SHP77 treated with DMSO at 0.1 percent for 48 hours (cell line): ENCODE measurements at places on chromosomes 16 and 17.

GRCh38 chr17:45874151-45874550 lies 20.2 kb upstream of the MAPT start:
- DNase-seq, result no peak

DNA sequence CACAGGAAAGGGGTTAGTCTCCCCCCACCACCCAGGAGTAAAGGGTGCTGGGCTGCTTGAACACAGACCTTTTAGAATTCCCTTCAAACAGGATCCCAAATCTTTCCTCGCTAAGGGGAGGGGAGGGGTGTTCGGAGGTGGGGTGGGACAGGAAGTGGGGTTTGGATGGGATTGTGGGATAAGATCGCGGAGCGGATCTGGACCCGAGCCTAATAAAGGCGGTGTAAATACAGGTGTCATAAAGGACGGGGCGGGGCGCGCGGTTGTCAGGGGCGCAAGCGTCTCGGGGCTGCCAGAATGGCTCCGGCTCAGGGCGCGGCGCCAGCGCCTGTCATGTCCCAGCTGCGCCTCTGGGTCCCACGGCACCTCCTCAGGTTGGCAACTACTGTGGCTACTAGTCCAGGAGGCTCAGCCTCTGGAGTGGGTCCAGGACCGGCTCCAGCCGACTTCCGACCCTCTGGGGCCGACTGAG lies 59.8 kb upstream of the FBXO47 start:
- DNase-seq, result peak; percentile 7

DNA sequence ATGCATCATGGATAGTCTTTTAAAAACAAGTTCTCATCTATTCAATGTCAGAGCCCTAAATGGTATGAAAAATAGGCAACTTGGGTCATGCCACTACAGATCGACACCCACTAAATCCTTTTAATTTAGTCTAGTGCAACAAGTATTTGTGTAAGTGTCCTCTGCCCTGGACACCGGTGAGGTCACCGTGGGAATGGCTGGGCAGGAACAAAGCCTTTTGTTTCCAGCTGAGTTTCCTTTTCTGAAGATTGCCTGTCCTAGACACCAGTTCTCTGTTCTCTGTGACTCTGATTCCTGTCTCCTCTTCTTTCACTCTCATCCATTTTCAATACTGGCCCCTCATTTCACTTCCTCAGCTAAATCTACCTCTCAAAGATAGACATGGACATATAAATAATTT lies 446.5 kb downstream of the MAF start:
- DNase-seq, result no peak

- no peak for DNase-seq
Observed at GRCh38 chr17:48491527-48492273, 39.1 kb downstream of the HOXB1 start.

DNA sequence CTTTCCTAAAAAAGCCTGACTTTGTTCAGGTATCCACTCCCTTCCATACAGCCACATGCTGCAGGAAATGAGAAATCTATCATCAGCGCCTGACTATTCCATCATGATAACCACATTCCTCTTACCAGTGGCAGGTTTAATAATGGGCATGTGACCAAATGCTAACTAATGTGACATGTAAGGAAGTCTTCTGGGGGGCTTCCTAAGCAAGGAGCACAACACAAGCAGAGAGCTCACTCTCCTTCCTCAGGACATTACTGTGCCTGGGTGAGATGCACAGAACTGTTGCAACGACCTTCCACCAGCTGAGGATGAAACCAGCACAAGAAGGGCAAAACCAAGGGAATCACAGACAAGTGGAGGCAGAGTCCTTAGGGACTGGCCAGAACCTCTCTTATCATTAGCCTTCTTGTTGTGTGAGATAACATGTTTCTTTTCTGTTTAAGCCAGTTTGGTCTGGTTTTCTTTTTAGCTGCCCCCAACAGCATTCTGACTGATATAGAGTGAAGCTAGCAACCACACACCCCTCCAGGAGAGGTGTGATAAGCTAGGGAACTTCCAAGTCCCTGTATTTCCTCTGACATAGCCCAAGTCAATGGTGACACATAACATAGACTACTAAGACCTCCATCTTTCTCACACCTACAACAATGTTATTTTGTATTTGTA lies 16.9 kb downstream of the MYO1D start:
- DNase-seq, result no peak

- no peak for DNase-seq
Observed at GRCh38 chr17:1916963-1917715, 87.3 kb downstream of the RPA1 start.

DNA sequence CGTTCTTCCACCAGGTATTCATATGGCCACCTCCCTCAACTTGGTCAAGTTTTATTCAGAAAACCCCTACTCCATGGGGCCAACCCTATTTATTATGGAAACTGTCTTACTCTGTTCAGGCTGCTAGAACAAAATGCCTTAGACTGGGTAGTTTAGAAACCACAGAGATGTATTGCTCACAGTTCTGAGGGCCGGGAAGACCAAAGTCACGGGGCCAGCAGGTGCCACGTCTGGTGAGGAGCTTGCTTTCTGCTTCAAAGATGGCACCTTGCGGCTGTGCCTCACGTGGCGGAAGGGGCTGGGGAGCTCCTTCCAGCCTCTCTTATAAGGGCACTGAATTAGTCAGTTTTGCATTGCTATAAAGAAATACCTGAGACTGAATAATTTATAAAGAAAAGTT lies 74.3 kb downstream of the AXIN2 start:
- no peak for DNase-seq

DNA sequence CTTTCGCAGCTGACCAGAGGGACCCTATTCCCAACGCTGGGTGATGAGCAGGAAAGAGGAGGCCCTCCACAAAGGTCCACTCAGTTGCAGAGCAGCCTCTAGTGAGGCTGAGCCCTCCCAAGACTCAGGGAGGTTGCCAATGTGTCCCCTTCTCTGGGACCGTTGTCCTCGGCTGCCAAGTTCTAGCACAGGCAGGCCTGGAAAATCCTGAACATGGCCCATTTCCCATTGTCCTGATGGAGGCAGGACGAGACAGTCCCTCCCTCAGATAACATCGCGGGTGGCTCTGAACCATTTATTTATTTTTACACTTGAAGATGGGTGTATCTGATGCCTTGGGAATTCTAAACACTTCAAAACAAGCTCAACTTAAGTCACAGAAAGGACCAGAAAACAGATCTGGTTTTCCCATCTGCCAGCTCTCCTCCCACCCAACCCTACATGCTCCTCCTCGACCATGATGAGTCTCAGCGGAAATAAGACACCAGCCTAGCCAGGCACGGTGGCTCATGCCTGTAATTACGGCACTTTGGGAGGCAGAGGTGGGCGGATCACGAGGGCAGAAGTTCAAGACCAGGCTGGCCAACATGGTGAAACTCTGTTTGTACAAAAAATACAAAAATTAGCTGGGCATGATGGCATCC lies 12.8 kb downstream of the CDIP1 start:
- DNase-seq, result no peak

GRCh38 chr17:53822764-53823163 lies at the start of gene KIF2B:
KIF2B (plus strand) TSS chr17:53822927; CDS start chr17:53823034, 107 bp downstream.
- DNase-seq, result no peak

DNA sequence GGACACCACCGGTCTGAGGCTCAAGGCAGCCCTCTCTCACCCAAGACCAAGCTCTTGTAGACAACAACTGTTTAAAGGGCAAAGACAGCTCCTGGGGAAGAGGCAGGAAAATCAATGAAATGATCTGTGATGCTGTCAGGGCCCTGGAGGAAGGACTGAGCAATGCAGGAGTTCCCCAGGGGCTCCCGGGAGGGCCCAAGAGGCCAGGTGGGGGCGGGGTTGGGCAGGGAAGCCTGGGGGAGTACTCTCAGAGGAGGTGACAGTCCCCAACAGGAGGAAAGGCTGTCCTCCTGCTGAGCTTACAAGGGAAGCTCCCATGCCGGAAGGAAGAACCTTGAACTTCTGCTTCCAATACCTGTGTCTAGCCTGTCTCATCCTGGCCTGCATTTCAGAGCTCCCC lies 8.3 kb upstream of the NOS2 start:
- DNase-seq, result no peak

- no peak for DNase-seq
Observed at GRCh38 chr16:15046692-15047376, 9.0 kb downstream of the NTAN1 start.

DNA sequence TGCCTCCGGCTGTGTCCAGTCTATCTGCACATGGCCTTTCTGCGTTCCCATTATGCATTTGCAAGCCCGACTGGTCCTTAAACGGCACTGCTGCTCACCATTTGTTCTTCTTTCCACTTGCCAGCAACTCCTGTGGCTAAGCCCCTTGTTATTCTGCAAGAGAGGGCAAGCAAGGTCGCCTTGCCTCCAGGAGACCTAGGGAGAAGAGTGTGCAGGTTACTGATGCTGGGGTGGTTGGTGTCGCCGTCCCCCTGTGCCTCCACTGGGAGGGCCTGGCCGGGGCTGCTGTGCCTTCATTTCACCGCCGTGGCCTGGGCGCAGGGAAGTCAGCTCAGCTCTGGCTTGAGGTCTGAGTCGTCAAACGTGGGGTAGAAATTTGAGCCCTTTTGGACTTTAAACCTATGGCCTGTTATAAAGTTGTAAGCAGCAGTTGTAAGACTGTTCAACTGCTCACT lies 12.7 kb downstream of the SLC6A4 start:
- DNase-seq, result no peak

DNA sequence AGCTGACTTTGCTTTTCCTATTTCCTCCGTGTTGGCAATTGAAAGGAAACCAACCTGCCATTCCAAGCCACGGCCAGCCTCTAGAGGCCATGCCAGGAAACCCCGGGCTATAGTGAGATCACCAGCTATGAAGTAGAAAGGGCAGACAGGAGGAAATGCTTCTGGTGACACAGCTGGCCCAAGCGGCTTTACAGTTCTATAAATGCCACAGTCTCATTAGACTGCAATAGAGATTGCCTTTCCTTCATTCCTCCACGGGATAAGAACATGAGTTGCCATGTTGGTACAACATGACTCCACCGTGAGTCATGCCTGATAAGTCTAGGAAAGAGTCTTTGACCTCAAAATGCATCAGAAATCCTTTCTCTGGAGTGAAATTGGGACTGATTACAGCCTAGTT lies 384.9 kb downstream of the GRIN2A start:
- no peak for DNase-seq

DNA sequence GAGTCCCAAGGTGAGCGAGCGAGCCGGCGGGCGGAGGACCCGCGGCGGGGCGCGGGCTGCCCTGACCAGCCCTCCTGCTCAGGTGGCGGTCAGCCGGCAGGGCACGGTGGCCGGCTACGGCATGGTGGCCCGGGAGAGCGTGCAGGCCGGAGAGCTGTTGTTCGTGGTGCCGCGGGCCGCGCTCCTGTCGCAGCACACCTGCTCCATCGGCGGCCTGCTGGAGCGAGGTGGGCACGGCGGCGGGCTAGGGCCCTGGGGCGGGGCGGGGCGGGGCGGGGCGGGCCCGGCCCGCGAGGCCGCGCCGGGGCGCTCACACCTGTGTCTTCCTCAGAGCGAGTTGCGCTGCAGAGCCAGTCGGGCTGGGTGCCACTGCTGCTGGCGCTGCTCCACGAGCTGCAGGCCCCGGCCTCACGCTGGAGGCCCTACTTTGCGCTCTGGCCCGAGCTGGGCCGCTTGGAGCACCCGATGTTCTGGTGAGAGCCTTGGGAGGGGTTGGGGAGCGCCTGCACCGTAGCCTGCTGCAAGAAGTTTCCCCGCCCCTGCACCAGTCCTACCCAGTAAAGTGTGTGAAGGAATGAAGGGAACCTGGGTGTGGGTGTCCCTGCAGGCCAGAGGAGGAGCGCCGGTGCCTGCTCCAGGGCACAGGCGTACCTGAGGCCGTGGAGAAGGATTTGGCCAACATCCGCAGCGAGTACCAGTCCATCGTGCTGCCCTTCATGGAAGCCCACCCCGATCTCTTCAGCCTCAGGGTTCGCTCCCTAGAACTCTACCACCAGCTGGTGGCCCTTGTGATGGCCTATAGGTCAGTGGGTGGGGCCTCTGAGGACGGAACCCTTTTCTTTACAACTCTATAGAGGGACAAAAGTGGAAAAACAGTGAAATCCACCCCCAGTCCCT lies 802 bp downstream of the SETD6 start:
- DNase-seq, result no peak

- DNase-seq, result no peak
Observed at GRCh38 chr16:67847064-67847861, at the start of gene CENPT. CENPT (minus strand) TSS chr16:67847693; CDS start chr16:67833859, 13,834 bp downstream.

DNA sequence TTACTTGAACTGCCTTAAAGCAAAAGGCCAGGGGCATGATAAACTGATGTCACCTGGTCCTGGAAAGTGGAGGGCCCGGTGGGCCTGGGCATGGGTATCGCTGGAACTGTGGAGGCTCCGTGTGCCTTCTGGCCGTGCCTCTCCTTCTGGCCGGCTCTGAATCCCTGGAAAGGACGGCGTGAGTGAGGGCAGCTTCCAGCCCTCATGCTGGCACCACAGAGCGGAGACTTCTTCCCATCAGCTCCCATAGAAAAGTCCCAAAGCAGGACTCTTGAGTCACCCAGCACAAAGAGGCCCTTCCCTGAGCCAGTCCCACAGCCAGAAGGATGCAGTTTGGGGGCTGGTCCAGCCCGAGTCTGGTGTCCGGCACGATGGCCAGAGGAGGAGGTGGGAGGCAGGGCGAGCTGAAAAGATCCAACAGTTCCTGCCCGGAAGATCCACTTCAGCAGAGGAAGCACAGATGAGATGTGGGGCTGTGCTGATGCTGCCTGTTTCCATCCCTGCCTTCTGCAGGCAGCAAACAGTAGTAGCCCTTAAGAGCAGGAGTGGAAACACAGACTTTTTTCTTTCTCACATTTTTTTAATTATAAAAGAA lies 7.8 kb downstream of the GAA start:
- DNase-seq, result no peak

DNA sequence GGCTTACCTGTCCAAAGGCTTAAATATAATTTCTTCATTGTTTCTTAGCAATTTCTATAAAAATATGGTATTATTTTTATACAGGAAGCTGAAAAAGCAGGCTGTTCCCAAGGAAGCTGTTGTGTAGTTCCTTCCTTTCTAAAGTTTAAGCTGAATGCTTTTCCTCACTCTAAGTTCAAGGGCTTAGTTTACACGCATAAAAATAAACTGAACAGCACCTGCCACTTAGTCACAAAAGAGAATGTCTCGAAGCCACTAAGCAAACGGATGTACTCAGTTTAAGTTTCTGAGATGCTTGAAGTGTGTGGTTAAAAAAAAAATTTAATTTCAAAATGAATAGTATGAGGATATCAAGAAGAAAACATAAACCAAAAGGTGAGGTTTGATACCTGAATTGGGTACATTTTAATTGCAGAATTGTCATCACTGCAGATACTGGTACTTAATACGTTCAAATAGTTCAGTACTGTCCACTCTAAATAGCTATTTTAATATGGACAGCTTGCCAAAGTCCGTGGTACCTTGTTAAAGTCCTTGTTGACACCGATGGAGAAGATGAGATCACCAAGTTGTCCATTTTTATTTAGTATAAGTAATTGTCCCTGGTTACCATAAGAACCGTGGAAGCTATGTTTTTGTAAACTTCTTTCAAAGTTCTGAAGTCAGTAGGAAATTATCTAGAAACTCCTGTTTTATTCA lies 38.1 kb downstream of the MRTFB start:
- no peak for DNase-seq

GRCh38 chr16:20214401-20214800 lies 112.9 kb downstream of the GP2 start:
- no peak for DNase-seq

GRCh38 chr16:9489835-9490467 lies 398.5 kb downstream of the HAPSTR1 start:
- DNase-seq, result no peak

GRCh38 chr17:39603304-39604016 lies 4.3 kb downstream of the NEUROD2 start:
- DNase-seq, result no peak
